SK-N-SH (cell line): ENCODE measurements at places on chromosomes 6 and 20.

- DNase-seq: no peak
These were observed 103.1 kb downstream of the DST start for GRCh38 chr6:56539527-56540105.

DNA sequence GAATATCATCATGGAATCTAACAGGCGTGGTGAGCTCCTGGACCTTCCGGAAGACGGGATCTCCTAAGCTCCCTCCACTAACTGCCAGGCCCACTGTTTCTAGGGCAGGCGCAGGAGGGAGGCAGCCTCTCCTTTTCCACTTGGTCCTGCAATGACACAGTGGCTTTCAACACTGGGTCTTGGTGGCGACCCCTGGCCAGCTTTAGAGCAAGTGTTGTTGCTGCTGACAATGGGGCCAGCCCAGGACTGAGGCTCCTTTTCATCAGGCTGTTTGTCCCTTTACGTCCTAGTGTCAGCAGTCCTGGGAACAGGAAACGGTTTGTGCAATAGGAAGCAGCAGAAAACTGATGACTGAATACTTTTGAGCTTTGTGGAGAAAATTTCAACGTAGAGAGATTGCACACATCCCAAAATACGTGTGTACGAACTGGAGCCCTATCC is 9.7 kb upstream of the QKI start:
- no peak for DNase-seq

DNA sequence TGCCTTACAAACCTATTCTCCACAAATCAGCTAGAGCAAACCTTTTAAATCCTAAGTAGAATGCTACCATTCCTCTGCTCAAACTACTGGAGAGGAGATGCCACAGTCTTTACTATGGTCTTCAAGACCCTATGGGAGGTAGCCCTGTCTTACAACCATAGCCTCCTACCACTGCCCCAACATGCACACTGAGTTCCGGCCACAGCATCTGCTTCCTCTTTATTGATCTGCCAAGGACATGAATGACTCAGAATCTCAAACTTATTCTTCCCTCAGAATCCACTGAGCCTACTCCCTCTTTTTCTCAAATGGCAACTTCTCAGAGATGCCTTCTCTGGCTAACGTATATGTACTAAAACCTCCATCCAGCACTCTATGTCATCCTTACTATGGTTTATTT is 12.2 kb upstream of the ANKEF1 start:
- no peak for DNase-seq

DNA sequence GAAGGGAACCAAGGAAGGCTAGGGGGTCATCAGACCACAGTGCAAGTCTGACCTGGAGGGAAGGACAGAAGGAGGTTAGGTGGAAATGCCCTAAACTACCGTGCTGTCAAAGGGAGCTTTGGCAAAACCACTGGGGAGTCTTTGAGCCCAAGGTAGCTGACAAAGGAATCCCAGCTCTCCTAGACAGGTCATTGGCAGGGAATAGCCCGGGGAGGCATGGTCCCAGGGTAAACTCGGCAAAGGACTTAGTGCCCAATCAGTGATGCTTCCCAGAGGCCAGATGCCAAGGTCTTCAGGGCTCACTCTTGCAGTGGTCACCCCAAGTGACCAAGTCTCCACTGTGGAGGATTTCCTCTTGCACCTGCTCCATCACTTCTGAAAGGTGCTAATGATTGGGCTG is 102.3 kb upstream of the CDYL start:
- DNase-seq: no peak

DNA sequence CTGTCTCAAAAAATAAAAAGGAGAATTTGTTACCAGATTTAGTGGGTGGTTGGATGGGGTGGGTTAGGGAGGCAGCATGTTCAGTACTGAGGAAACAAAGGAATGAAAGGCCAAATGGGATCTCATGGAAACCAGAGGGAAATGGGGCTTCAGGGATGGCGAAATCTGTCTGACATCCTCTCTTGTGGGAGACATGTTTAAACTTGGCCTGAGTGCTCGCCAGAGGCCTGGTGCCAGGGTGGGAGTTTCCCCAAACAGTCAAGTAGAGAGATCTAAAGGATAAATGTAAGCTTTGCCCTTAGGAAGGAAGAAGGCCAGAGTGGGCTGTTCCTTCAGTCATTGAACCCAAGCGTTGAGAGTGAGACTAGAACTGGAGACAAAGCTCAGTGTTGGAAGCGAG is 61.9 kb upstream of the AKIRIN2 start:
- no peak for DNase-seq

DNA sequence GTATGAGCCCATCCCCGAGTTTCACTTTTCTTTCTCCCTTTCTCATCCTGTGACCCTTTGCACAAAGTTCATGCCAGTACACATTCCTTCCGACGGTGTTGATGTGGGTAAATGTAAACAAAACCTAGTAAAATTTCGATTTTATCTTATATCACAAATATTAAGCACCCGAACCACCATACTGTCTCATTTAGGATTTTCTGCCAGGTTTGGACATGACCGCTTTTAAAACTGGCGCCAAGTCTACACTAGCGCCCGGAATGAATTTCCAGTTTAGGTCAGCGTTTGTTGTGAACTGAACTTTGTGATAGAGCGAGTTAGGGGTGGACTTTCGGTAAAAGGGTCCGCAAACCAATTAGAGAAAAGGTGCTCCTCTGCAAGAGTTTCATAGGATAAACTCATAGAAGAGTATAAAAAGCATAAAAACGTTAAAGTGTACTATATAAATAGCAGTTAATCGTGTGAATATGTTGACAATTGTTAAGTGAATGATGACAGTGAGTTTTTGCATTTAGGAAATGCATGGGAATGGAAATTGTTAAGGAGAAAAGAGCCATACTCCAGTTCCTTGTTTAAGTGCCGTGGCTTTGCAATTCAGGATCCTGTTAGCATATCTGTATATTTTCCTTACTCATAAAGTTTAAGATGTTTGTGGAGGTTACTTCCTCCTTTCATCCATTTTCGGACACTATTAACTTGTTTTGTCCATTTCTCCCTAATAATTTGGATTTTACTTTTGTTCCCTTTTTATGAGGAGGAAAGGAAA is 937 bp downstream of the AKAP7 start:
- no peak for DNase-seq

DNA sequence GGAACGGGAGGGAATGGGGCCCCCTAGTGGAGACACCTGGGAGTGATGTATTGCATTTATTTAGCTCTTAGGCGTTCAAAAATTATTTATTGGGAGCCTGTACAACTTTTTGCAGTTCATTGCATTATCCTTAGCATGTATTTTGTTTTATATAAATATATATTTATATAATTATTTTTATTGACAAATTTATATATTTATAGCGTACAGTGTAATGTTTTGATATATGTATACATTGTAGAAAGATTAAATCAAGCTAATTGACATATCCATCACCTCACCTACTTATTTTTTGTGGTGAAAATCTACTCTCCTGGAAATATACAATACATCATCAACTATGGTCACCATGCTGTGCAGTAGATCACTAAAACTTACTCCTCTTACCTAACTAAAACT is 975 bp downstream of the SIRT5 start:
- no peak for DNase-seq

DNA sequence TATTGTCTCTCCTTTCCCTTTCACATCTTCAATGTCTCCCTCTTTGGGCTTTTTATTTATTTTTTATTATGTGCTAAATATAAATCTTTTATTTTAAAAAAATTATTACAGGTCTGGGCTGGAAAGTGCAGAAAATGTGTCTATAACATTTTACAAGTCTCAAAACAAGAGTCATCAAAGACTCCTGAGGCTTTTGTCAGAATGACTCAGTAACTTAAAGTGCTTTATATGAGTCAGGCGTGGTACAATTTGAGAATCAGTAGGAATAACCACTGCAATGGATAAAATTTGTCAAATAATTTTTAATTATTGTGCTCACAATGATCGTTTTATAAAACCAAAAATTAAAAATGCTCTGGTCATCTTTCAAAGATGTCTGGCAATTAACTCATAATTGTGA is 193.9 kb downstream of the MMUT start:
- no peak for DNase-seq

- DNase-seq: no peak
These were observed 15.1 kb downstream of the WFDC2 start for GRCh38 chr20:45484676-45485075.

- DNase-seq: no peak
These were observed 138.2 kb downstream of the BMP7 start for GRCh38 chr20:57128044-57128757.

DNA sequence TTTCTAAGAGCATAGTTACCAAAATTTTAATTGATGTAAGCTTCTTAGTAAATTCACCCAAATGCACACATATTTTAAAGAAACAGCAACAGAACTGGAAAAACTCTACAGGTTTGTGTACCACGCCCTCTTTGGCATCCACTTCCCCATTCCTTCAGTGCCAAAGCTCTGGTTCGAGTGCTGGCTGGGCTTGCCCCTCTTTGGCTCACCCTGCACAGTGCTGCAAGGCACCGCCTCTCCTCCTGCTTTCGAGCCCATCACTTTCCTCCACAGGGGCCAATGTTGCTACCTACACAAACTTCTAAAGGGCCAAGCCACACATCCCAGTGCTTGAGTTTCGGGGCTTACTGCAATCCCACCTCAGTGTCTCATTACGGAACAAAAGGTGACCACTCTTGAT is 9.6 kb downstream of the LRP11 start:
- no peak for DNase-seq

GRCh38 chr6:132683543-132683942 is 24.6 kb upstream of the TAAR1 start:
- no peak for DNase-seq

GRCh38 chr6:31935021-31935420 is 7.5 kb downstream of the C2 start:
- no peak for DNase-seq

DNA sequence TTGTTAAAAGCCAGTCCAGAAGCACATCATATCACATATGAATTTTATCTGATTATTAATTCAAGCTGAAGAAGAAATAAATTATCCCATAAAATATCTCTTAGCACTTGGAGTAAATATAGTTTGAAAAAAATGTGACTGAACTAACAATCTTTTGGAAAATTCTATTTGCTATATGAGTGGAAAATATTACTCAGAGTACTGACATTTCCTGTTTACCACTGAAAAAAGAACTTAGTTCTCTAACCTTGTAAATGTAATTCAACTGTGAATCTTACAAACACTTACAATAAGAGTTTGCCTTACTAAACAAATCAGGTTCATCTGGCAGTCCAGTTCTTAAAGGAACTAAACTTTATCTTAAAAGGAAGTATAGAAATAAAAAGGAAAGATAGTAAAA is 44.2 kb downstream of the MOXD1 start:
- no peak for DNase-seq

DNA sequence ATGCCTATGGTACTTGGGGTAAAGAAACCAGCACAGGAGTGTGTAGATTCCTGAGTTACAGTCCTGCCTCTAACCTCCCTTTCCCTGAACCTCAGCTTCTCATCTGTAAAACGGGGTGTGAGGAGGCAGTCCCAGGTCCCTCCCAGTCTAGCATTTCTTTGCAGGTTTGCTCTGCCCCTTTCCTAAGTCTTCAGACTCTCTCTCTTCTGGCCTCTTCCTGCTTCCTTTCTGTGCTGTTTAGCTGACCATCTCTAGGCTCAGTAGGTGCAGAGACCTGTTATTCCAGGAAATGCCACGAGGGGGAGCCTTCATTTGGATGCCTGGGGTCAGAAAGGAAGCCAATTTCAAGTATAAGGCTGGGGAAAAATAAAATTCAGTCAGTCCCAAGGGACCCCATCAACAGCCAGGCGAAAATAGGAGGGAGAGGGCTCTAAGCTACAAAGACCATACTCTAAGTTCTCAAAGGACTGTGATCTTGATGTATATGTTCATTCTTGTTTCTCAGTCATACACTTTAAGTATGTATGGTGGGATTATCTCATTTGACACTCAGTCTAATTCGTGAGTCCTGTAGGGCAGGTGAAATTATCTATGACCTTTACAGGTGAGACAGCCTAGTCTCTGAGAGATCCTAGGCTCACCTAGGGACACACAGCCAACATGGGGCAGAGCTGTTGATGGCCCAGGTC is 89.1 kb downstream of the NCR2 start:
- DNase-seq: peak; percentile 84

DNA sequence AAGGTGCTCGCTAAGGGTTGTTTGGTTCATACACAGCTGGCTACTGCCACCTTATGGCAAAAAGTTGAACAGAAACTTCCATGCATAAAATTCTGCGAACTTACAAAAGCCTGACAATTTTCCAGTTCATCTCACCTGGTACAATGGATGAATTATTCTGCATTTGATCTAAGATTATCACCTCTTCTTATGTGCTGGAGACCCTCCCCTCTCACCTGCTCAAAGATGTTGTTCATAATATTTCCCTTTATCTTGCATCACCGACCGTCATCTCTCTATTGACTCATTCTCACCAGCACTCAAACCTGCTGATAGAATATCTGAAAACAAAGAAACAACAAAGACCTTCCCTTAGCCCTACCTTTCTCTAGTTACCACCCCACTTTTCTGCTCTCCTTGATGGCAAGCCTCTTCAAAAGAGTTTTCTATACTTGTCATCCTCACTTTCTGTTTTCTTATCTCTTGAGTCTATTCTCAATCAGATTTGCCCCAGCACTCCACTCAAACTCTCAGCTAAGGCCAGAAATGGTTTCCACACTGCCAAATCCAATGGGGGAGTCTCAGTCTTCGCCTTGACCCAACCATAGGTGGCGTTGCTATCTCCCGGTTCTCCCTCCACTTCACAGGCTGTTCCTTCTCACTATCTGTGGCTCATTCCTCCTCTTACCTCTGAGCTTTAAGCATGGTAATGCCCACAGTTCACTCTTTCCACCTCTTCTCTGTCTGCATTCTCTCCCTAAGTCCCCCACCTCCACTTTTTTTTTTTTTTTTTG is 25.8 kb downstream of the SNRNP48 start:
- DNase-seq: peak; percentile 41

DNA sequence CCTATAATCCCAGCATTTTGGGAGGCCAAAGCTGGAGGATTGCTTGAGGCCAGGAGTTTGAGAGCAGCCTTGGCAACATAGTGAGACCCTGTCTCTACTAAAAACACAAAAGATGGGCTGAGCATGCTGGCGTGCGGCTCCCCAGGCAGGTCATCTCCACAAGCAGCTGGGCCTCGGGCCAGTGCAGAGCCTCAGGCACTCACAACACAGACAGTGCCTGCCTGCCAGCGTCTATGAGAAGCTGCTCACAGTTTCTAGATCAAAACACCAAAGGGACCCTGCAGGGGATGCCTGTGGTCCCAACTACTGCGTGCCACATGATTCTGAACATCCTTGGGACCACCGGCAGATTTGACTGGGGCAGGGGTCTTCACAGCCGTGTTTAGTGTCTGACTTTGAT is 59.4 kb downstream of the GINS1 start:
- no peak for DNase-seq
